ENCODE measurements at places on chromosomes 12 and 14.

DNA sequence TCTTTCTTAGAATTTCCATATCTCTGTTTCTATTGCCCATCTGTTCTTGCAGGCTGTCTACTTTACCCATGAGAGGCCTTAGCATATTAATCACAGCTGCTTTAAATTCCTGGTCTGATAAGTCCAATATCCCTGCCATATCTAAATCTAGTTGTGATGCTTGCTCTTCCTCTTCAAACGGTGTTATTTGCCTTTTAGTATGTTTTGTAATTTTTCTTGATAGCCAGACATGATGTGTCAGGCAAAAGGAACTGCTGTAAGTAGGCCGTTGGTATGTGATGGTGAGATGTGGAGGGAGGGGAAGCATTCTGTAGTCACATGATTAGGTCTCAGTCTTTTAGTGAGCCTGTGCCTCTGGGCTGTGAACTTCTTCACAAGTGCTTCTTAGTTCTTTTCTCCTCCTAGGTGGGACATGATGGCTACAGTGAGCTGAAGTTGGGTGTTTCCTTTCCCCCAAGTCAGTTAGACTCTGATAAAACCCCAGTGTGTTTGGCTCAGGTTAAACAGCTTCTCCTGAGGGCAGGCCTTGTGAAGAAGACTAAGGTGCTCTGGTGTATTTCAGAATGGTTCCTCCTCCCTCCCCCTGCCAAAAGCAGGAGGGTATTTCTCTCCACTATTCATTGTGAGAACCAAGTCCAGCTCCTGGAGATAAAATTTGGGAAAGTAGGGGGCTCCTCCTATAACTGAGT, 195.9 kb upstream of the PARP11 start:
- no peak for DNase-seq

- no peak for DNase-seq
Measured at GRCh38 chr12:80756875-80757274, 40.2 kb downstream of the MYF5 start.

- DNase-seq = no peak
Measured at GRCh38 chr12:126163984-126164383, 1098.7 kb downstream of the AACS start.

DNA sequence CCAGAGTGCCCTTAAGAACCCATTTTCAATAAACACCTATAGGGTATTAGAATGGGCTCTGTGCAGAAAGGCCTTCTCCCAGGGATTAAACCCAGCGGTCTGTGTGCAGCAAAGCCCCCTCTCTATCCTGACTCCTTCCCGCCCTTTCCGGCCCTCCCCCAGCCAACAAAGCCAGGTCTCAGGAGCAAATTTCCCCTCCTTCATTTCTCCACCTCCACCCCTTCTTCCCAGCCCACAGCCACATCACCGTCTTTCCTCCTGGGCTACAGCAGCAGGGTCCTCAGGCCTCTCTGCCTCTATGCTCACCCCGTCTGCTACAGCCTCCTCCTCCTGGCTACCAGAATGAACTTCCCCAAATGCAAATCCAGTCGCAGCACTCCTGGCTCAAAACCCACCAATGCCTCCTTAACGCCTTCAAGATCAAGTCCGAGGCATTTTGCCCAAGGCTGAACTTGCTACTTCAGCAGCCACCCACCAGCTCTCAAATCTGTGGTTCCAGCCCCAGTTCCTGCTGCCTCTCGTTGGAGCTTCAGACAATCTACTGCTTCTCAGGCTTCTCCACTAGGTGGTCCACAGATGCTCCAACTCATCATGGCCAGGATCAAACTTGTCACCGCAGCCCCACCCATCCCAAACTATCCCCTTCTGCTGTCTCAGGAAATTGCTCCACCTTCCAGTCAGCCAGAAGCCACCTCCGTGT, 134.8 kb downstream of the BCL11B start:
- no peak for DNase-seq

DNA sequence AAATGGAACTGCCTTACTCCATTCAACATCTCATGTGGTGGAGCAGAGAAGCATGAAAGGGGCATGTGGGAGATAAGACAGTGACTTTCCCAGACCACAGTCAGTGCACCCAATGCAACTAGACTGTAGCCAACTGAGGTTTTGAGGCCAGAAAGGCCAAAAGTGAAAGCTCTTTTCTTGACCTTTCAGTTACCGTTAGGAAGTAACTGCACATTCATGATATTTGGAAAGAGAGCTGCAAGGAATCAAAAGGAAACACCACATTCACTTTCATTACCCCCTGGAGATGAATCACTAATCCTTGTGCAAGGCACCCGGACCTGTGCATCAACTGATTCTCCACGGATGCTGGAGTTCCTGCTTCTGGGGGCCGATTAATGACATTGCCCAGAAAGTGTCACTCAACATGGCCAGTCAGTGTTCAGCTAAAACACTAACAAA, 72.9 kb upstream of the ELK3 start:
- no peak for DNase-seq

GRCh38 chr12:89183985-89184435, 168.3 kb downstream of the DUSP6 start:
- DNase-seq = no peak

DNA sequence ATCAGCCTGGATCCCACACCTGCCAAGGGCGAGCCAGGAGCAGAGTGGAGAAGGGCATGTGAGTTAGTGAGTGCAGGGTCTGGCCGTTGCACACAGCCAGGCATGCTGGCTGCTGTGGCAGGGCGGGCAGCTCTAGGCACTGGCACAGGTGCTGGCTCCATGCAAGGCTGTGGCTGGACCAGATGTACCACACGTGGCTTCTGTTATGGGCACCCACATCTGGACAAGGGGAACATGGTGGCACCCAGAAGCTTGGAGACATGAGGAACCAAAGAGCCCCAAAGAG, 20.1 kb downstream of the SERPINA3 start:
- no peak for DNase-seq

DNA sequence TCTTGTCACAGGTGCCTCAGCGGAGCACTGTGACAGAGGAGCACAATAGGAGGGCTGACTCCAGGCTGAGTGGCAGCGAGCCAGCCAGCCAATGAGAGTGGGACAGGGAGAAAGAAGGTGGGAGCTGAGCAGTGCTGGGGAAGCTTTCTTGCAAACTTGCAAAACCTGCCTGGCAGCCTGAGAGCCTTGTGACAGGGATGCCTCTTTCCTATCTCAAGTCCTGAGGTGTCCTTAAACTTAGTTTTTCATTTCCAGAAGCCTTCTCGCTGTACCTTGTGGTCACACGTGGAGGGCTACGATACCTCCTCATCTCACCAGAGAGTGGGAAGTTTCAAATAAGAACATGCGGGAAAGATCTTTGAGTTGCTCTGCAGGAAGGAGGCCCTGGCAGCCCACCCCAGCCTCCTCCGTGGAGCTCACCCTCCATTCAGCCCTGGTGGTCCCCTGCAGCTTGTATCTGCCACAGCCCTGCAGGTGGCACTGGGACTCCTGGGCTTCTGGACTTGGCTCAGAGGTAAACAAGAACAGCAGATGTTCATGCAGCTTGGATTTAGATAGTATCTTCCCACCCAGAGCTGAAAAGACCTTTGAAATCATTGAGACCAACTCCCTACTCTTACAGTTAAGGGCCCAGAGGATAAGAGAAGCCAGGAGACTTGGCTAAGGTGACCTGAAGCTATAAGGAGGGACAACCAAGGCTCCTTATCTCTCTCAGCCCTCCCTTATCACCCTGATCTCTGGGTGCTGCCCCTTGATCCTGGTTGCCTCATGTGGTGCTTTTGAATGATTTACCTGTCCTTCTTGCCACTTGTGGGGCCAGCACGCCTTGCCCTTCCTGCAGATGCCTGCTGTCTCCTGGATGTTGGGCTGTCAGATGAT, 153.5 kb upstream of the MAX start:
- no peak for DNase-seq

- DNase-seq = no peak
Measured at GRCh38 chr14:95240859-95241813, 78.6 kb downstream of the CLMN start.

DNA sequence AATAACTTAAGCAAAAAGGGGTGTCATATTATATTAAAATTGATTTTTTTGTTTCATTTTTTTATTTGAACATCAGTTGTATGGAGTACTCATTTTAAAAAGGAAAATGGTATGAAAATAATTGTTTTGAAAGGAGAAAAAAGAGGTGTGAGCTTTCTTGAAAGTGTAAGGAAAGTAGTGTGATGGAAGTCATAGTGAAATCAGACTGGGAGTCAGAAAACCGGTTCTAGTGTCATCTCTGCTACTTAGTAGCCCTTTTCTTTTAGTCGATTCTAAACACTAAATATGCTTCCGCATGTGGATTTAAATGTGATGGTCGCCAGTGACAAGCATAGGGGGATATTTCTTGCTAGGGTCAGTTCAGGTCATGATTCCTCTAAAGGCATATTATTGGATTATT, 1.8 kb upstream of the DYRK2 start:
- DNase-seq = no peak

DNA sequence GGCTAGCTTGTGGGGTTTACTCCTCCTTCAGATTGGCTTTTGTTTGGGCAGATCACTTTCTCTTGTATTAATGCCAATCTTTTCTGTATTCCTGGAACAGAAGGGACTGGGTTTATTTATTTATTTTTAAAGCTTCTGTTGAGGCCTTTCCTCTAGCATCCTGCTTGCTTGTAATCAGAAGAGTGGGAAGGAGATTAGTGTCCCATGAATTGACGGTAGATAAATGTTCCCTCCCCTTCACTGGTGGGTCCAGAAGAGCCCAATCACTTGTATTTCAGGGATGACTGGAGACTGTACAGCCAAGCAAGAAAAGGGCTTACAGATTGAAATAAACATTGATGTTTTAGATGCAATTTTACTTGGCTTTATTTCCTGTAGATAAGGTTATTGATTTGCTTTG, 71.0 kb downstream of the LIN52 start:
- DNase-seq = no peak

GRCh38 chr14:76950055-76951020, 78.2 kb downstream of the IRF2BPL start:
- DNase-seq = no peak

- no peak for DNase-seq
Measured at GRCh38 chr14:53128303-53129028, 24.7 kb downstream of the DDHD1 start.

DNA sequence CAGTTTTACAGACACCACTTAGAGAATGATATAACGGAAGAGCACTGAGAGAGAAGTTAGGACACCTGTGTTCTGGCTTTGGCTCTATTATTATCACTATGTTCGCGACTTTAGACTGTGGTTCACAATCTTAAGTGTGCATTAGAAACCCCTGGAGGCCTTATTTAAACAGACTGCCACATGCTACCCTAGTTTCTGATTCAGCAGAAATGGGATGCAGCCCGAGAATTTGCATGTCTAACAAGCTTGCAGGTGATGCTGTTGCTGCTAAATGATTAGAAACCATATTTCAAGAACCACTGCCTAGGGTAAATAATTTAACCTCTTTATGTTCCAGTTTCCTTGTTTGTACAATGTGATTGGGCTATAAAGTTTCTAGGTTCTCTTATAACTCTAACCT, 3.6 kb upstream of the RAD51AP1 start:
- DNase-seq = no peak

All from stimulated activated CD8-positive, alpha-beta memory T cell treated with anti-CD3 and anti-CD28 coated beads, Interleukin-7, amount 100 ng/mL, for 24 hours (primary cell).